Activated T-helper 17 cell treated with anti-CD3 and anti-CD28 coated beads, Interleukin-2, amount 50 U/mL, for 72 hours (primary cell): ENCODE measurements at places on chromosomes 2 and 18. TPM values are rescaled to one million over a fixed set of nuclear protein-coding genes. Genes with fewer than 3 reads are reported as not detected.

APOB gene
- total RNA-seq, result not detected

- ATAC-seq, result no peak
Observed at GRCh38 chr2:850429-850828, 100.2 kb upstream of the SNTG2 start.

GAL3ST2 gene
- total RNA-seq, result 0.35 TPM

ASB18 gene
- not detected for total RNA-seq

- no peak for ATAC-seq
Observed at GRCh38 chr2:168314236-168314635, 66.8 kb upstream of the STK39 start.

- ATAC-seq, result no peak
Observed at GRCh38 chr2:60759654-60760053, 3.6 kb downstream of the PAPOLG start.

GRCh38 chr18:11553098-11553940 is 56.1 kb upstream of the SLC35G4 start:
- ATAC-seq, result peak; percentile 61

DNA sequence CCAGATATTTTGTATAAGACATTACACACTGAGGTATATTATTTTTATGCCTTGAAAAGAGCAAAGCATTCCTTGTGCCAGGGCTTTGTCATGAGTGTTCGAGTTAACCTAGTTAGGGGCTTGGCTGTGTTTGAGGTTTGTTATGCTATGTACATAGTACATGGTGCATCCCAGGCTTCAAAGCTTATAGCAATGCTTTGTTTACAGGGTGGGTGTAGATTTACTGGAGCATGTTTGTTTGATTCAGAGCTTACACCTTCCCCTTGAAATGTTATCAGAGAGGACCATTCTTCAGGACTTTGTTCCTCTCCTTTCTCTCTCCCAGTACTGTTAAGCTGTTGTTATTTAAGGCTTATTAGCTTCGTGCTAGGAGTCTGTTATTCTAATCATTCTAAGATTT is 738.7 kb upstream of the LRRTM4 start:
- no peak for ATAC-seq

DNA sequence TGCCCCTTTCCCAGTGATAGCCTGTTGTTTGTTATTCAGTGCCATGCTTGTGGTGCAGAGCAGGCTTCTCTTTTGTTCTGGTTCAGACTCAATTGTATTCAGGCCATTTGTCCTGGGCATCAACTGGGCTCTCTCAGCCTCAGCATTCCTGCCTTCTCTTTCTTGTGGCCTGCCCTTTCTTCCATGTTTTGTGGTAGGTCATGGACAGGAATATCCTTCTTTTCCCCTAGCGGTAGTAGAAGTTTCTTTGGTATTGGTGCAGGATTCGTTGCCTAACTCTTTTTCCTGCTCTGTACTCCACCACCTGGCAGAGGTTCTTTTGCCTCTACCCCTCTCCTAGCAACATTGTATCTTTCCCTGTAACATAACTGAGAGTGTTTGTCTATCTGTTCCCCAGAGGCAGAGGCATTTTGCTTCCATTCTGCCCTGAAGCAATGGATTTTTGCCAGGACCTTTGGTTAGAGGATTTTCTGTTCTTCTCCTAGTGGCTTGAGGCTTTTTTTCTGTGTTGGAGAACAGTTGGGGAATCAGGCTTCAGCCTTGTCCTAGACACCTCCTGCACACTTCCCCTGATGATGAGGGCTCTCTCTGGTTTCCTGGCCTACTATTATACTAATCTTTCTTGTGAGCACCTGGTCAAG is 68.5 kb downstream of the NCOA1 start:
- ATAC-seq, result no peak

DNA sequence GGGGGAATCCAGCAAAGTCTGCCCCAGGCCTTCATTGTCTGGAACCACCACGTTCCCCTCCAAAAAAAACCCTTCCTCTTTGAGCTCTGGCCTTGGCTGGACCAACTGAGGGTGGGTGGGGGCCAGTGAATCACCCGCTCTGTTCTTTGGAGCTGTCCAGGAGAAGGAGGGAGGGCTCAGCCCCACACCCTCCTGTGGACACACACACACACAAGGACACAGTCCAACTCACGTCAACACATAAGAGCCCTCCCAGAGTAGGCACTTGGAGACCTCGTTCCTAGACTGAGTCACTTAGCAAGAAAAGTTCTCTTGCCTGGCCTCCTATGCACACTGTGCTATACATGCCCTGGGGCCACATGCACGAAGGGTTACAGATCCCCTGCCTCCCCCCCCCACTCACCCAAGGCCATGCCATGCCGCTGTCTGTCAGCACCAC is 1.2 kb upstream of the TNS1 start:
- ATAC-seq, result peak; percentile 25

SAG gene
- 0.04 TPM for total RNA-seq

DNA sequence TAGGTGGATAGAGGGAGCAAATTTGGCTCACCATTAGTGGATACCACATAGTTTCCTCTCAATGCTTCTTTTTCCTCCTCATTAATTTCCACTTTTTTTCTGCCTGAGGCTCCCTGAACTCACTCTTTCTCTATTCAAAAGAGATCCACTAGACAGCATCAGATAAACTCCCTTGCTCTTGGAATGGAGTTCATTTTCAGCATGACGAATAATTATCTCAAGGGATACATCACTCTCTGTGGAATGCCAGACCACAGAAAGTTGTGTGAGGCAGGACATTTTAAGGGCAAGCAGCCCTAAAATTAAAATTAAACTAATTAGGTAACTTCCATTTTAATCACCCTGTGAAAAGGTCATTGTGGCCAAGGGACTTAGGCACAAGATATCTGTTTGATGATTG is 1920.1 kb upstream of the CELF4 start:
- ATAC-seq, result no peak

DNA sequence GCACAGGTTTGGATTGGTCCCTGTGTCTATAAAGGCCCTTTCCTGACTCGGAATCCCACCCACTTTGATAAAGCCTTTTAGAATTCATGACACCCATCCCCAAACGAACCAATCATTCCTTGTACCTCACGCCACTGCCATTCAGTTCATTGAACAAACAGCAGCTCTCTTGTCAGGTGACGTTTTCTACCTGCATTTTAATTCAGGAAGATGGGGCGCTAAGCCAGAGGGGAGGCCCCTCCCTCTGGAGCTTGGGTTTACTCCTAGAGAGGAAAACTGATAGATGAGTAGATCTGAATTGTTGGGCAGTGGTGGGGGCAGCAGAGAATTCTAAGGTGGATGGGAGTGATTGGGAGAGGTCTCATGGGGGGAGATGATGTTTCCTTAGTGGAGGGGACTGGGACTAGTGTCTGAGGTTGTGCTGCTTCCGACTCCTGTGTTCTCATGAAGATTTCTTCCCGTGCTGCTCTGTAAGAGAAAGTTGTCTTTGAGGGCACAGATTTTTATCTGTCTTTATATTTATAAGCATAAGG is 9.6 kb downstream of the RRM2 start:
- ATAC-seq, result no peak

GRCh38 chr2:177989029-177989885 is 83.3 kb downstream of the PDE11A start:
- ATAC-seq, result no peak

- ATAC-seq, result no peak
Observed at GRCh38 chr2:217256251-217256650, 396.4 kb upstream of the TNP1 start.

SCG2 gene
- not detected for total RNA-seq
